ENCODE measurements at places on chromosomes 12 and 14. TPM values are rescaled to one million over a fixed set of nuclear protein-coding genes. Genes with fewer than 3 reads are reported as not detected.
A peak's percentile ranks its signal among the peaks of the same experiment; 100 is the strongest.

- DNase-seq = no peak
These were observed 3.0 kb upstream of the CLEC2B start for GRCh38 chr12:9872162-9872561.

GRCh38 chr14:74685921-74686678 is 26.8 kb downstream of the AREL1 start:
- DNase-seq = no peak

DNA sequence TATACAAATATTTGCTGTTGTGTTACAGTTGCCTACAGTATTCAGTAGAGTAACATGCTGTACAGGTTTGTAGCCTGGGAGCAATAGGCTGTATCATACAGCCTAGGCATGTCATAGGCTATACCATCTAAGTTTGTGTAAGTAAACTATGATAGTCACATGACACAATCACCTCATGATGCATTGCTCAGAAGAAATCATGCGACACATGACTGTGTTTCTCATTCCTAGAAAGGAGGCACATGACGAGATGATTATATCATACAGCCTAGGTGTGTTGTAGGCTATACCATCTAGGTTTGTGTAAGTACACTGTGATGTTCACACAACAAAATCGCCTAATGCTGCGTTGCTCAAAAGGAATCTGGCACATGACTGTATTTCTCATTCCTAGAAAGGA is 31.9 kb downstream of the NOPCHAP1 start:
- no peak for DNase-seq

DNA sequence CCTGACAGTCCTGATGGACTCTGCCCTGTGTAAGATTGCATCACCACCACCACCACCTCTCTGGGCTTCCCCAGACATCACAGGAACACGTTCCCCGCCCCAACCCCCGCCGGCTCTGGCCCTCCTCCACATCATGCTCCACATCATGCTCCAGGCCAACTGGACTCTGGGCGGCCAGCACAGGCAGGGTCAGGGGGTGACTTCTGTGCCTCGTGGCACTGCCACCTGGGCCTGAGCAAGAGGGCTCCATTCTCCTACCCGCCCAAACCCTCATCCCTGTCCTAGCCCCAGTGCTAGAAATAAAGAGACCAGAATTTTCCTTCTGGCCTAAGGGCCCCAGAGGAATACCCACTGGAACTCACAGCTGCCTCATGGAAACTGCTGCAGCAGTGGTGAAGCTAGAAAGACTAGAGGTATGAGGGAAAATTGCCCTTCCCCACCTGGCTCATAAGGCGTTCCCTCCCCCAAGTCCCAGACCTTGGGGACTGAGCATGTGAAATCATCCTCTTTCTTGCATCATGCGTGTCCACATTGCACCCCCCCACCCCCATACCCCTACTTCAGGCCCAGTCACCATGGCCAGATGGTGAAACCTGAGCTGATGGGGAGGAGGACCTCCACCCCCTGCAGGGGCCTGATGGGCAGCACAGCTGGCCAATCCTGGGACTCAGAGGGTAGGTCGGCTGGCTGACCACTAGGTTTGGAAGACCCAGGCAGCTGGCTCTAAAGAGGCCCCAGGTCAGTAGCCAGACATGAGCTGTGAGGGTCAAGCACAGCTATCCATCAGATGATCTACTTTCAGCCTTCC is at the start of gene INHBE:
Gene INHBE (plus strand): TSS at position 742 of the 808 bp plus-strand sequence. CDS start 230 bp downstream, outside the sequence.
- peak; percentile 69 for DNase-seq

DNA sequence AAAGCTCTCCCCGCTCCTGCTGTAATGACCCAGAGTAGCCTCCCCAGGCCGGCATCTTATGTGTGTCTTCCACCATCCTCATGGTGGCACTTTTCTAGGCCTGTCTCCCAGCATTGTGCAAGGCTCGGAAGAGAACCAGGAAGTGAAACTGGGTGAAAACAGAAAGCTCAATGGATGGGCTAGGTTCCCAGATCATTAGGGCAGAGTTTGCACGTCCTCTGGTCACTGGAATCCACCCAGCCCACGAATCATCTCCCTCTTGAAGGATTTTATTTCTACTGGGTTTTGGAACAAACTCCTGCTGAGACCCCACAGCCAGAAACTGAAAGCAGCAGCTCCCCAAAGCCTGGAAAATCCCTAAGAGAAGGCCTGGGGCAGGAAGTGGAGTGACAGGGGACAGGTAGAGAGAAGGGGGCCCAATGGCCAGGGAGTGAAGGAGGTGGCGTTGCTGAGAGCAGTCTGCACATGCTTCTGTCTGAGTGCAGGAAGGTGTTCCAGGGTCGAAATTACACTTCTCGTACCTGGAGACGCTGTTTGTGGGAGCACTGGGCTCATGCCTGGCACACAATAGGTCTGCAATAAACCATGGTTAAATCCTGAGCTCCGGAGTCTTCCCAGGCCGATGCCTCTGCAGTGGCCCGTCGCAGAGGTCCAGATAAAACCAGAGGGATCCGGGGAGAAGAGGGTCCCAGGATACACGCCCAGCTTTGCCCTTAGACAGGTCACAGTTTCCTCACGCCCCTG is 15.6 kb downstream of the ACVRL1 start:
- peak; percentile 33 for DNase-seq

- DNase-seq = no peak
These were observed 8.1 kb upstream of the SLC15A5 start for GRCh38 chr12:16285586-16285985.

DNA sequence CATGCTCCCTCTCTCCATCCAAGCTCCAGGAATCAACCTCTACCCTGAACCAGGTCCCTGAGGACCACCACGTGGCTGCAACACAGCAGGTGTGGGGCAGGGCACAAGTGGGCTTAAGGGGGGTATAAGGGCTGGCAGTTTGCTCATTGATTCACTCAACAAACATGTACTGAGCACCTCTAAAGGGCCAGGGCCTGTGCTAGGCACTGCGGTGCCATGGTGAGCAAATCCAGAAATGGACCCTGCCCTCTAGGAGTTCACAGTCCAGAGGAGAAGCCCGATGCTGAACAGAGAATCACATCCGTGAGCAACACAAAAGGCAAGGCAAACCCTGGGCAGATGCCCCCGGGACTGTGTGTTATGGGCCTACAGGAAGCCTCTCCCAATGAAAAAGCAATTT is 6.5 kb upstream of the AQP2 start:
- DNase-seq = no peak

GRCh38 chr12:85260896-85261295 is 19.1 kb upstream of the ALX1 start:
- DNase-seq = no peak

DNA sequence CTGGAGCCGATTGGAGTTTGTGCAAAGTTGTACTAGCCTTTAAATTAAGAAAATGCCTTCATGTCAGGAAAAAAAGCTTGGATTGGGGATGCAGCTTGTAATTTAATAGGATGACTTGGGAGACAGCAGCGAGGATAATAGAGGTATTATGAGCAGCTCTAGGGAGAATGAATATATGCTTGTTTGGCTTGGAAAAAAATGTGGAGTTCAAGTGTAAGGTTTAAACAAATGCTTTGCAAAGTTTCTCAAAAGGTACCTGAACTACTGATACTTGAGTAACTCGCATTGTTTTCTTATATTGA is 65.3 kb upstream of the RASSF3 start:
- DNase-seq = no peak

DNA sequence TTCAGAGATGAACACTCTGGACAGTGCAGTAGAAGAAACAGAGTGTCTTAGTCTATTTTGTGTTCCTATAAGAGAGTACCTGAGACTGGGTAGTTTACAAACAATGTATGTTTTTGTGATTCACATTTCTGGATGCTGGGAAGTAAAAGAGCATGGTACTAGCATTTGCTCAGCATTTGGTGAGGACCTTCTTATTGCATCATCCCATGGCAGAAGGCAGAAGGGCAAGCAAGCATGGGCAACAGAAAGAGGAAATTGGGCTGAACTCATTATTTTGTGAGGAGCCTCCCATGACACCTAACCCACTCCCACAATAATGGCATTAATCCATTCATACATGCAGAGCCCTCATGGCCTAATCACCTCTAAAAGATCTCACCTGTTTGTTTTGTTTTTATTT is 8.0 kb downstream of the ANKS1B start:
- DNase-seq = no peak

DNA sequence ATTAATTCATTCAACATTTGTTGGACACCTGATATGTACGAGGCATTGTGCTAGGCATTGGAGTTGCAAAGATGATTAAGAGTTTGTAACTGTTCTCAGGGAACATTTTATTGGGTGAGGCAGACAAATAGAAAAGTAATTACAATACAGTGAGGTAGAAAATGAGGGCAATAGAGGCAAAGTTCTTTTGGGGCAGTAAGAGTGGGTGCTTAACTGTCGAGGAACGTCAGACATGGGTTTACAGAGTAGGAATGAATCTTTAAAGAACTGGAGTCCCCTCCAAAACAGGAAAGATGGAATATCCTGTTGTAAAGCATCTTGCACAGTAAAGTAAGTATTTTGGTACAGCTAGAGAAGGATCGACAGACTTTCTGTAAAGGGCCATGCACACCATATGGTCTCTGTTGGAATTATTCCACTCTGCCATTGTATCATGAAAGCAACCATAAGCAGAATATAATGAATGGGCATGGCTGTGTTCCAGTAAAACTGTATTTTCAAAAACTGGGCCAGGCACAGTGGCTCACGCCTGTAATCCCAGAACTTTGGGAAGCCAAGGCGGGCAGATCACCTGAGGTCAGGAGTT is 9.1 kb downstream of the CREBL2 start:
- no peak for DNase-seq

- DNase-seq = peak; percentile 85
These were observed 1320.5 kb downstream of the AACS start for GRCh38 chr12:126385785-126386184.

GRCh38 chr12:102833687-102834441 is 83.2 kb downstream of the PAH start:
- no peak for DNase-seq

DNA sequence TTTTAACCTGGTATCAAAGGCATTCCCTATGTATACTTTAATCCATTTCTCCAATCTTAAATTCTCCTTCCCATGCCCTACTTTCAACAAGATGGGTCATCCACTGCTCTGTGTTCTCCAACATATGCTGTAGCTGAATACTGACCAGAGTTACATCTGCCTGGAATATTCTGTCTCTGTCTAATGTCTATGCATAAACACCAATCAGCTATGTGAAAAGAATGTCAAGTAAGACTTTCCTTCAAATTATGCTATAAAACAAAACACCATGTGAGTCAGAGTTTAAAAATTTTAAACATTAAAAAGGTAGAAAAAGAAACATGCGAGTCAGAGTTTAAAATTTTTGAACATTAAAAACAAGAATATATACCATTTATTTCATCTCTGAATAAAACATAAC is 19.3 kb downstream of the NT5DC3 start:
- DNase-seq = no peak

- no peak for DNase-seq
These were observed 597 bp downstream of the SVOP start for GRCh38 chr12:109020146-109020795.

- no peak for DNase-seq
These were observed 5.9 kb downstream of the KLHL33 start for GRCh38 chr14:20429801-20430669.

DNA sequence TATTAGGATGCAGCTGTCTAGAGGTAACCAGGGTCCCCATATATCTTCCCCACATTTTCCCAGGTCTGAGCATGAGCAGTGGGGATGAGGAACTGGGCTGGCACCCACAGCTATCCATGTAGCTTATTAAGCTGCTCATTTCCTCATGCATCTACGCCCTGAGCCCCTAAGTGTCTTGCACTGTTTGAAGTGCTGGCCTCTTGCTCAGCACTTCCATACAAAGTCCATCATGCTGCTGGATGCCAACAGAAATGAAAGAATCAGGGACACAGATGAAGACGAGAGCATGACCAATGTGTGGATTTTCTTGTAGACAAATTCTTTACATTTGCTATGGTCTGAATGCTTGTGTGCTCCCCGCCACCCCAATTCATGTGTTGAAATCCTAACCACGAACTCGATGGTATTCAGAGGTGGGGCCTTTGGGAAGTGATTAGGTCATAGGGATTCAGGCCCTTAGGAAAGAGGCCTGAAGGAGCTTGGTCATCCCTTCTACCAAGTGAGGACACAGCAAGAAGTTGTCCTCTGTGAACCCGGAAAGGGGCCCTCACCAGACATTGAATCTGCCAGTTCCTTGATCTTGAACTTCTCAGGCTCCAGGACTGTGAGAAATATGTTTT is 54.5 kb downstream of the C12orf75 start:
- peak; percentile 57 for DNase-seq

DNA sequence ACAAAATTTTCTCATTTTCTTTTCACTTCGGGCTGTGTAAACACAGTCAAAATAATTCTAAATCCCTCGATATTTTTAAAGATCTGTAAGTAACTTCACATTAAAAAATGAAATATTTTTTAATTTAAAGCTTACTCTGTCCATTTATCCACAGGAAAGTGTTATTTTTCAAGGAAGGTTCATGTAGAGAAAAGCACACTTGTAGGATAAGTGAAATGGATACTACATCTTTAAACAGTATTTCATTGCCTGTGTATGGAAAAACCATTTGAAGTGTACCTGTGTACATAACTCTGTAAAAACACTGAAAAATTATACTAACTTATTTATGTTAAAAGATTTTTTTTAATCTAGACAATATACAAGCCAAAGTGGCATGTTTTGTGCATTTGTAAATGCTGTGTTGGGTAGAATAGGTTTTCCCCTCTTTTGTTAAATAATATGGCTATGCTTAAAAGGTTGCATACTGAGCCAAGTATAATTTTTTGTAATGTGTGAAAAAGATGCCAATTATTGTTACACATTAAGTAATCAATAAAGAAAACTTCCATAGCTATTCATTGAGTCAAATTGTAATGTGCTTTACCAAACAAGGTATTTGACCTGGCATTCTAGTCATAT is 4.8 kb downstream of the CDKN1B start:
- no peak for DNase-seq

DNA sequence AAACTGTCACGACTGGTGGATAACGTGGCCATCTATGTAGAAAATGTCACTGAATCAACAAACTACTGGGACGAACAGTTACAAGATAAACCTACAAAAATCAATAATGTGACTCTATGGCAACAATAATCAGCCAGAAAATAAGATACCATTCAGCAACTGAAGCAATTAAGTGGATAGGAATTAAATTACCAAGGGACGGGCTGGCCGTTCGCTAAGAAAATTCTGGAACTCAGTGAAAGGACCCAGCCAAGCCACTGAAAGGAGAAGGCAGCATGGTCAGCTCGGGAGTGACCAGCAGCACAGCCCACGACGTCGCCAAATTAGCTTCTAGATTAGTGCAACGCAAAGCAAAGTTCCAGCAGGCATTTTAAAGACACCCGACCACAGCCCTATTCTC is 33.6 kb upstream of the TMEM179 start:
- no peak for DNase-seq

The NKX2-1 gene
- not detected for polyA plus RNA-seq

The MIPOL1 gene
- 4.3 TPM for polyA plus RNA-seq

The AVPR1A gene
- not detected for polyA plus RNA-seq

The SLC48A1 gene
- 8.9 TPM for polyA plus RNA-seq

The GYS2 gene
- not detected for polyA plus RNA-seq

The EML5 gene
- polyA plus RNA-seq = 0.43 TPM

The ADAMTS20 gene
- polyA plus RNA-seq = not detected

The AICDA gene
- not detected for polyA plus RNA-seq

All from fibroblast of lung (primary cell).